Body of pancreas (tissue), 4 donors: ENCODE measurements at places on chromosomes 11 and 22. TPM values are rescaled to one million over a fixed set of nuclear protein-coding genes. Genes with fewer than 3 reads are reported as not detected.

GRCh38 chr22:45098056-45098455 is 65.7 kb upstream of the NUP50 start:
- H3K27me3 ChIP-seq, result peaks cover 6% of the 10 kb centered on the region
- no peak overlapping the region for H3K27ac ChIP-seq
- H3K36me3 ChIP-seq, result no peaks in the 10 kb centered on the region
- no peaks in the 10 kb centered on the region for H3K4me1 ChIP-seq

DNA sequence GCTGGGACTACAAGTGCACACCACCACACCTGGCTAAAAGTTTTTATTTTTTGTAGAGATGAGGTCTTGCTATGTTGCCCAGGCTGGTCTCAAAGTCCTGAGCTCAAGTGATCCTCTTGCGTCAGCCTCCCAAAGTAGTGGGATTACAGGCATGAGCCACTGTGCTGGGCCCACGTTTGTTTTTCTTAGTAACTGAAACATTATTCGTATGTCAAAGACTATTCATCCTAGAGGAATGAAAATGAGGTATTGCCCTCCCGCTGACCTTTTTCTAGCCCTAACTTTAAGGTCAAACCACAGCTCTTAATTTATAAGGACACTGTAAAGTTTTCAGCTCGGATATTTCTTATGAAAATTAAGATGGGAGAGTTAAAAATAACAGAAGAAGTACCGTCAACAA is 33.2 kb upstream of the PAX6 start:
- H3K27me3 ChIP-seq, result no peaks in the 10 kb centered on the region
- H3K27ac ChIP-seq, result no peak overlapping the region
- H3K36me3 ChIP-seq, result no peaks in the 10 kb centered on the region
- no peak overlapping the region for H3K4me3 ChIP-seq
- H3K4me1 ChIP-seq, result no peaks in the 10 kb centered on the region

GRCh38 chr22:24550028-24550901 is 4.7 kb downstream of the GUCD1 start:
- peaks cover 58% of the 10 kb centered on the region for H3K4me1 ChIP-seq
- H3K27me3 ChIP-seq, result no peaks in the 10 kb centered on the region
- DNase-seq, result no peak
- no peak overlapping the region for H3K4me3 ChIP-seq
- H3K27ac ChIP-seq, result peak overlapping the region; percentile 56
- H3K36me3 ChIP-seq, result no peaks in the 10 kb centered on the region

DNA sequence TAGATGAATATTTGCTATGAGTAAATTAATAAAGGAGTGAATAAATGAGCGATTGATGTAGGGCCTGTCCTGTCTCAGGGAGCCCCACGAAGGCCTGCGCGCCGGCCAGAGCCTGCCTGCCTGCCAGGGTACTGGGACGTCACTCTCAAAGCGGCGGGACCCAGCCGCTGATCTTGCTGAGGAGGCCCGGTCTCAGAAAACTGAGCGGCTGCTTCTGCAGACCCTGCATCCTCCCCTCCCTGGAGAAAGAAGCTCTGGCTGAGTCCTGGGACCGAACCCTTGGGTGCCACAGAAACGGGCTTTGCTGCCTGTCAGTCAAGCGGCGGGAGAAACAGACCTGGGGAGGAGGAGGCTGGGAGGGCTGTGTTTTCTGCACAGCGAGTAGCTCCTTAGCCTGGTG is 91.6 kb upstream of the B3GAT1 start:
- H3K27ac ChIP-seq, result no peak overlapping the region
- no peaks in the 10 kb centered on the region for H3K36me3 ChIP-seq
- no peak for DNase-seq

BID gene
- 9.3 TPM for total RNA-seq

OR4C11 gene
- total RNA-seq, result not detected

MRPL40 gene
- 13.5 TPM for total RNA-seq

SLC22A6 gene
- not detected for total RNA-seq
